Adipocyte (in vitro differentiated cells): ENCODE measurements at places on chromosomes 6 and 20.
A peak's percentile ranks its signal among the peaks of the same experiment; 100 is the strongest.

DNA sequence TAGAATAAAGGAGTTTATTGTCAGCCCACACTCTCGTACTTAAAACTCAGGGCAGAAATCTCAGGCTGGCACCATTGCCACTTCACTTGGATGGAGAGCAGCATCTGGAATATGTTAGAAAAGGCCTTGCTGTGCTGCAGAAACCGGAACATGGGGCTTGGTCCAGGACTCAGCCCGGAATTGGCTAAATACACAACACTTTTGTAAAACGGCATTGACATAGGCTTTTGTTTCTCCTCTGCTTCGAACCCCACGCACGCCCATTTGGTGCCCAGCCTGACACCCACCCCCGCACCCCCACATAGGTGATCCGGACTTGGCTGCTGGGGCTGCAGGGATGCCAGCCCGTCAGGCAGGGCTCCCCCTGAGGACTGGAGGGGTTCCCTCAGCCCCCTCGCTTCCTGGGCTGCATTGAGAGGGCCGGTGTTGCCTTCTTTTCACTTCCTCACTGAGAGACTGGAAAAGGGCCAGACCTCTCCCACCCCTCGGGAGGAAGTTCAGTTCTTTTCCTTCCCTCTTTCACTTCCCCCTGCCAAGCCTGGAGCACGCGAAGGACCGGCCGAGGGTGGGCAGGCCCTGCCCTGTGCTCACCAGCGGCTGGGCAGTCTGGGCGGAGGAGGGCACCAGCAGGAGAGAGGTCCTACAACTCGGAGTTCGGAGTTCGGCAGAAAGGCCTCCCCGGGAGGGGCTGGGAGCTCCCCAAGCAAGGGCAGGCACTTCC, 17.9 kb upstream of the CST3 start:
- DNase-seq: peak; percentile 48

- no peak for DNase-seq
Observed at GRCh38 chr6:151063842-151064647, 175.7 kb upstream of the AKAP12 start.

DNA sequence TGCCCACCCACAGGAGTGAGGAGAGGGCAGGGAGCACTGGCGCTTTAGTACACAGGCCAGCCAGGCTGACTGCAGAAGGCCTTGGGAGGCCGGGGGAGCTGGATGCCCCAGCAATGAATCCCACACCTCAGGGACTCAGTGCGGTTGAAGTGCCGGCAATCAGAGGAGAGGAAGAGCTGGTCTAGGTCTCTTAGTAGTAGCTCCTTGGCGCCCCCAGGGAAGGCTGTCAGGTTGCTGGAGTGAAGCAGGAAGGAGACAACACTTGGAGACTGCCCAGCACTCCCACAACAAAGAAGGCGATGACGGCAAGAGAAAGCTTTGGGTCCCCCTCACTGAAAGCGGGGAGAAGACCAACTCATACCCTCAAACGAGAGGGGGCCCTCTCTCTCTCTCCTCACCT, 8.3 kb upstream of the TNXB start:
- DNase-seq: no peak

GRCh38 chr20:19773471-19773870, 15.4 kb downstream of the RIN2 start:
- DNase-seq: no peak

- peak; percentile 47 for DNase-seq
Observed at GRCh38 chr6:13573669-13574110, 711 bp upstream of the SIRT5 start.

DNA sequence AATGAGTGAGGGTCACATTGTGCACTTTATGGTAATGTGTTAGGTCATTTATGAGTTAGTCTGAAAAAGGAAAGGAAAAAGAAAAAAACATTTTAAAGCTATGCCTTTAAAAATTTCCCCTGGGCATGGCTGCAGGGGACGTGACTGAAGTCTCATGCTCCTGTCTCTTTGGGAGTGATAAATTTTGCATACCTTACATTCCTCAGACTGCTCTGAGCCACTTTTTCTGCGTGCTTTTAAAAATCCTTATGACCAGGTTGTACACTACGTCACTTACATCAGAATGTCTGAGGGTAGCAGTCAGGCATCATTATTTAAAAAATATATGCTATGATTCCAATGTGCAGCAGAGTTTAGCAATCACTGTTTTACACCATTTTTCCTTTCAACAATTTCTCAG, 121.2 kb downstream of the RFPL4B start:
- DNase-seq: peak; percentile 49

DNA sequence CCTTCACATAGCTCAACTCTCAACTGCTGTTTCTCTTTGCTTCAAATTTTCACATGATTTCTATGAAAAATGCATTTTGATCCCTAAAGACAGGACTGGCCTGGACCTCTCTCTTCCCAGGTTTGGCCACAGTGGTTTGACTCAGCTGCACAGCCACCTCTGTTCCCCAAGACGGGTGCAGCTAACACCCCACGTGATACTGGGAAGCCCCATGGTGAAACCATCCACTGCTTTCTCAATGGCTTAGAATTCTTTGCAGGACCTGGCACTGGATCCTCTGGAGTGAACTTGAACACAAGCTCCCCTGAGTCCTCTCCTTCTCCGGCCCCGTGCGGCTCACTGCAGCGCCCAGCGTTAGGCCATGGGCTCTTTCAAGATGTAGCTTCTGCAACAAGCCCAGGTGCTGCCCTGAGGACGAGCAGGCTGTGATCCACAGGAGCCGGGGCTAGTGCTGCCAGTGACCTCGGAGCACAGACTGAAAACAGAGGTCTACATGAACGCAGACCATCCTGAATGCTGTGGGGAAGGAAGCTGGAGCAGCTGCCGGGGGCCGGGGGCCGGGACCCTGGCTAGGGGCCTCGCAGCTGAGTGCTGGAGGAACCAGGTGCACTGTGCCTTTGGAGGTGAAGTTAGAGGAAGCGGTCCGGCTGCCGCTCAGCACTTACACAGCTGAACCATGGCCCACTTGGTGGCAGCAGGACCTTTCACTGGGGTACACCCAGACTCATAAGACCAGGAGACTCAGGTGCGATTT, 58.8 kb upstream of the MPC1 start:
- no peak for DNase-seq

GRCh38 chr20:43985608-43986316, 71.1 kb downstream of the TOX2 start:
- DNase-seq: no peak

DNA sequence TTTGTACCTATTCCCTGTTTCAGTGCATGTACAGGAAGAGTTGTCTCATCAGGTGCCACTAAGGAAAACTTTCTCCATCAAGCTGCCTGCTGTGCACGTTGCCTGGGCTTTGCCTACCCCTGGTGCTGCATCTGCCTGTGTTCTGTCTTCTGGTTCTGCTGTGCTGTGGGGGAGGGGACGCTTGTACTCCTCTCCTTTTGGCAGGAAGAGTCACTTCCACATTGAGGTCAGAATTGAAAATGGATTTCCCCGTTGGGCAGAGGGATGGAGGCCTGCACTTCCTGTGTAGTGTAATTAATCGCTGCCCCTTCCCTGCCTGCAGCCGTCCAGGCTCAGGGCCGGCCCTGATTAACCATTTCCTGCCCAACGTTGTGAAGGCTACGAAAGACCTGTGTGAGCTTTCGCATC, 153.3 kb downstream of the SCML4 start:
- DNase-seq: no peak

GRCh38 chr6:40936818-40937251, 102.2 kb downstream of the UNC5CL start:
- peak; percentile 71 for DNase-seq

- DNase-seq: peak; percentile 20
Observed at GRCh38 chr20:57395111-57395966, 4.1 kb downstream of the RBM38 start.

GRCh38 chr6:56407883-56408410, 160.6 kb upstream of the COL21A1 start:
- no peak for DNase-seq

DNA sequence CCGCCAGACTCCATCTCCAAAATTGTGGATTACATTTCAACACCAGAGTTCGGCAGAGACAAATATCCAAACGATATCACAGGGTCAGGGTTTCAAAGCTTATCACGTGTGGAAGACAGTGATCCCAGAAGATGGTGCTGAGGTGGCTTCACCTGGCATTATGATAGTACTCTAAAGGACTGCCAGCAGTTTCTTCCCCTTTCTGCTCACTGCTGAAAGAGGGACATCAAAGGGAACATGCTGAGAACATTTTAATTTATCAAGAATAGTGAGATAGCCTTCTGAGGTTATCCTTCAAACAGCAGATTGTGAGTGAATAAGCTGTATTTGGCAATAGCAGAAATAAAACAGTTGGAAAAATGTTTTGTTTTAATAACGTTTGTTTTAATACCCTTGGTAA, 79.7 kb downstream of the FIG4 start:
- DNase-seq: no peak

DNA sequence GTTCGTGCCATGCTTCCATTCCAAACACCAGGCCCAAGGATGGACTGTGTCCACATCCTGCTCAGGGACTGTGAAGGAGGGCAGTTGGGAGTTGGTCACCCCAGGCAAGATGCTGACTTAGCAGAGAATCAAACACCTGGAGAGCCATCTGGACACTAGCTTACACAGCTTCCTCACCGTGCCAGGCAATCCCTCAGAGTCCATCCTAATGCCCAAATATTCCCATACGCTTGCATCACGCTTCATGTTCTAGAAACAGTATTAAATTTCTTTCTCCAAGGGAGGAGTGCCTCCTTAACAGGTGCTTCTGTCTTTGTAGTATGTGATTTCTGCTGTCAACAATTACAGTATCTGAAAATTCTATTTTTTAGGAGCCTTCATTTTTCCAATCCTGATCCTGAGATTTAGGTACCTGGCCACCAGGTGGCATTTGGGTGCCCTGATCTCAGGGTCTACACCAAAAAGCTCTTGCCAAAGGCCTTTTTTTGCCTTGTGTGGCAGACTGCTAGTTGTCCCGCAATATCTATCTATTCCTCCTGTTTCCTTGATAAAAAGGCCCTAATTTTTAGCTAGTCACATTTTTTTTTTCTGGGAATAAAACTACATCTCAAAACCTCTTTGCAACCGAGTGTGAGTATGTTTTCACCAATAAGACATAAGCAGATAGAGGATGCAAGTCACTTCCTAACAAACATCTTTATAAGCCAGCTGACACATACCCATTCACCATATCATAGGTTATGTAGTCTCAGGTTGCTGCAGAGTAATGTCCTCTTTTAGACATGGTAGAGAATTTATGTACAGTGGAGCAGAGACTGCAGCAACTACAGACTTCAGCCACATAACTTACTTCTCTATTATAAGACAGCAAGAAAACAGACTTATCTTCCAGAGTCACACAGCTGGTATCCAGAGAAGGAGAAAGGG, 85.0 kb downstream of the PREP start:
- no peak for DNase-seq

GRCh38 chr6:95365454-95365853, 211.9 kb upstream of the MANEA start:
- DNase-seq: no peak

GRCh38 chr6:12483712-12484111, 193.6 kb downstream of the EDN1 start:
- peak; percentile 72 for DNase-seq

- DNase-seq: peak; percentile 86
Observed at GRCh38 chr20:11274141-11274594, 600.4 kb upstream of the JAG1 start.

DNA sequence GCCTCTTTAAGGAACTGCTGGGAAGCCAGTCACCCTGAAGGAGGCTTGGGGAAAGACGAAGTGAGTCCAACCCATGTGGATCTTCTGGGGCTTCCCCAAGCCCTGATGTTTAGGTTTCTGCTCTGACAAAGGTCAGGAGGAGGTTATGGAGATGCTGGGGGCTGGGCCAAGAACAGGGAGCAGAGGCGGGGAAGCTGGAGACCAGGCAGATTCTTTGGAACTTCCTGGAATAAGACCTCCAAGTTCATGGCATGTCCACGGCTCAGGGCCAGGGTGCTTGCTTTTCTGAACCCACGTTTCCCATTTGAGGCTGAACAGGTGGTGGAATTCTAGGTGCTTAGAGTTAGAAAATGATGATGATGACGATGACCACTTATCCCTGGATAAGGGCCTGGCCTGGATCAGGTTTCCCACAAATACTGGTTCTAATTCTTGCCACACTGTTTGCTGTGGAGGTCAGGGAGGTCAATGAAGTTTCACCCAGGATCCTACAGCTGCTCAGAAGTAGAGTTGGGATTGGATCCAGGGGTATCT, 30.0 kb upstream of the TGM2 start:
- DNase-seq: no peak

- peak; percentile 86 for DNase-seq
Observed at GRCh38 chr6:23174781-23175361, 605.5 kb downstream of the HDGFL1 start.

- DNase-seq: no peak
Observed at GRCh38 chr6:147756891-147757290, 248.4 kb downstream of the SAMD5 start.

- DNase-seq: no peak
Observed at GRCh38 chr6:80165143-80165542, 58.7 kb downstream of the BCKDHB start.

- DNase-seq: no peak
Observed at GRCh38 chr6:33595001-33595846, 15.1 kb upstream of the BAK1 start.

DNA sequence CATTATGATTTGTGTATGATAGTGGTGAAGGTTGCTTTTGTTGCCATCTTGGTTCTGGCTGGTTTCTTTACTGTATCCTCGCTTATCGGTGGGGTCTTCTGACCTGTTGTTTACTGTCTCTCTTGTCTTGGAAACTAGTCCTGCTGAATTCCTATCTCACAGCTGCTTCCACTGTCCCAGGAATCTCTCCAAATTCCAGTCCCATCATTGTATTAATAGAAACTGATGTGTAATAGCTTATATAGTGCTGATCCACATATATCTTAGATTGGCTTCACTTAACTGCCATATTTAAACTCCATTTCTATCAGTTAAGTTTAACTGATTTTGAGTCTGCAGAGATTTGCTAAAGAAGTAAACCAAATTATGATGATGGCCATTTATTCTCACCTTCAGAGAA, 5.9 kb downstream of the GTF2H5 start:
- DNase-seq: no peak

DNA sequence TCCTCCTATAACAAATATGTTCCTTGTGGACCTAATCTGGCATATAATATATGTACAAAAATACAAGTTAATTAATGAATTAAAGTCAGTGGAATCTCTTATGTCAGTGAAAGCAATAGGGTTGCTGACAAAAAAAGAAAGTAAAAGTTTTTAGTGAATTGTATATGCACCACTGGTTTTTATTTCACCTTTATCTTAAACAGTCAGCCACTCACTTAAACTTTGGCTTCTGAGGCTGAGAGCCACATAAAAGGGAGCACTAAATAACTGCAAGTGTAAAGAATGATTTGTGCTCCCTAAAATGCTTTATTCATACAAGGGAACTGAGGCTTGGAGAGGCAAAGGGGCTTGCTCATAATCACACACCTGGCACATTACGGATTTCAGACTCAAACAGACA, 9.9 kb upstream of the F13A1 start:
- DNase-seq: no peak
